ENCODE measurements at places on chromosomes 6 and 20.

DNA sequence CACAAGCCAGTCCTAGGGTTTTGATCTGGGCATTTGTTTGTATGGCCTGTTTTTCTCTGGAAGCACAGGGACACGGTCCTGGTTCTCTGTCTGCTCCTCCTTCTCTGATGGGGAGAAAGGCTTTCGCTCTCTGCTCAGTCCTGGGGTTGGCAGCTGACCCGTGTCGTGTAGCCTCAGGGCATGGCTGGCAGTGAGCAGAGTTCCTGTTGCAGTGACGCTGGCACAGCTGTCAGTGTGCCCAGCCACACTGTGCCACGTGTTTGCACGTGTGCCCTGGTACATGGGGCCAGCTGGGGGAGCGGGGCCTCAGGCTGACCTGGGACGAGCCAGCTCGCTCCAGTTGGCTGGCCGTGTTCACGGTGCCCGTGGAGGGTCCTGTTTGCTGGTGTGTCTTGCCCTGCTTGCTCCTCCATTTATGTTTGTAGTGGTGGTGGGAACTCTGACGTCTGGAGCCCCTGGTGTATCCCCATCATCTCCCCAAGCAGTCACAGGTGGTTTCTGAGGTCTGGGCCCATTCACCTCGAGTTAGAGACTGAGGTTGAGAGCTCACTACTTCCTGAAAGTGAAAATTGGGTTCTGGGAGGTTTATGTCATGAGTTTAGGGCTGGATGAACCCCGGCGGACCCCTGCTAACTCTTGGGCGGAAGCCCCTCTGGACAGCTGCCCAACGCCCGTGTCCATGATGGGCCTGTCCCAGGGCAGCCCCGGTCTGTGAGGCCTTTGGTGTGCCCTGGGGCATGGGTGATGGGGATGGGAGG lies 10.2 kb upstream of the DNAJC5 start:
- no peaks in the 10 kb centered on the region for H3K4me1 ChIP-seq
- no peak overlapping the region for H3K27ac ChIP-seq
- peaks cover 74% of the 10 kb centered on the region for H3K36me3 ChIP-seq
- H3K4me3 ChIP-seq, result no peak overlapping the region

DNA sequence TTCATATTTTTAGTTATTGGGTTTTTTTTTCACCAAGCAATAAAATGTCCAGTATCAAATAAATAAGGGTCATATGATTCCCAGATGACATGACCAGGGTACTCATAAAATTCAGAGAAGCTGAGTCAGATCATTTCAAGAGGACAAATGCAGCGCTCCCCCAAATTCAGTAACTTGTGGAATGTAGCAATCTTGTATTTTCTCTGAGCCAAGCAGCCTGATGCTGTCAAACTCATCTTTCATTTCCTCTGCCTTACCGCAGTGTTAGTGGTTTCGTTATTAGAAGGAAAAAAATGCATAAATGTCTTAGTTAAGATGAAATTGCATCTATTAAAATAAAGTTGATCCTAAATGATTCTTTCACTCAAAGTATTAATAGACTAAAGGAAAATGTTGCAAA lies 57.8 kb upstream of the EDN1 start:
- H3K4me3 ChIP-seq, result no peak overlapping the region
- H3K27ac ChIP-seq, result no peak overlapping the region
- peaks cover 3% of the 10 kb centered on the region for H3K27me3 ChIP-seq
- DNase-seq, result no peak

DNA sequence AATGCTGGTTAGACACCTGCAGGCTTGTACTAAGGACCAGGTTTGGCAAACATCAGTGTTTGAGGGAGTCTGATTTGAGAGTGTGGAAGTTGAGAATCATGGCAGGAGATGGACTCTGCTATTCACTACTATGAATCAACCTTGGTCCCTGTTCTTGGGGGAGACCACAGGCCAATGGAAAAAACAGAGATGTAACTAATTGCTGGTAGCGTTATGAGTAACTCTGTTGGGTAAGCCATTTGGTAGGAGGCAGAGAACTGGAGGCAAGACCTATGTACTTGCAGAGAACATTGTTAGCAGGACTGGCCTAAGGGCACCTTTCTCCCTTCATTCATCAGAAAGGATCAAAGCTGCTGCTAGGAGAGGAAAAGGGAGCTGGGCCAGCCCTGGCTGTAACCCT lies 8.3 kb upstream of the WFDC2 start:
- H3K4me3 ChIP-seq, result no peak overlapping the region
- peaks cover 51% of the 10 kb centered on the region for H3K27me3 ChIP-seq
- no peaks in the 10 kb centered on the region for H3K4me1 ChIP-seq
- H3K27ac ChIP-seq, result no peak overlapping the region

- no peak overlapping the region for H3K27ac ChIP-seq
- no peak for DNase-seq
- no peaks in the 10 kb centered on the region for H3K4me1 ChIP-seq
- H3K4me3 ChIP-seq, result no peak overlapping the region
Observed at GRCh38 chr6:22888163-22888752, 318.9 kb downstream of the HDGFL1 start.

GRCh38 chr6:42193491-42193894 lies 1.3 kb downstream of the GUCA1B start:
- H3K4me3 ChIP-seq, result no peak overlapping the region
- no peak for DNase-seq
- H3K27me3 ChIP-seq, result no peaks in the 10 kb centered on the region
- no peak overlapping the region for H3K27ac ChIP-seq
- H3K4me1 ChIP-seq, result no peaks in the 10 kb centered on the region

GRCh38 chr20:58973866-58974265 lies 7.2 kb upstream of the NELFCD start:
- H3K27ac ChIP-seq, result no peak overlapping the region
- DNase-seq, result no peak
- H3K4me1 ChIP-seq, result no peaks in the 10 kb centered on the region
- H3K36me3 ChIP-seq, result no peaks in the 10 kb centered on the region
- H3K27me3 ChIP-seq, result peaks cover 8% of the 10 kb centered on the region

- DNase-seq, result no peak
- no peaks in the 10 kb centered on the region for H3K36me3 ChIP-seq
- H3K27me3 ChIP-seq, result peaks cover 24% of the 10 kb centered on the region
- H3K4me3 ChIP-seq, result no peak overlapping the region
- no peaks in the 10 kb centered on the region for H3K4me1 ChIP-seq
Observed at GRCh38 chr20:44761423-44761822, 15.8 kb downstream of the KCNK15 start.

GRCh38 chr6:8888468-8888867 lies 453.1 kb upstream of the SLC35B3 start:
- no peak overlapping the region for H3K4me3 ChIP-seq
- no peaks in the 10 kb centered on the region for H3K36me3 ChIP-seq
- H3K4me1 ChIP-seq, result no peaks in the 10 kb centered on the region
- no peaks in the 10 kb centered on the region for H3K27me3 ChIP-seq
- no peak for DNase-seq

DNA sequence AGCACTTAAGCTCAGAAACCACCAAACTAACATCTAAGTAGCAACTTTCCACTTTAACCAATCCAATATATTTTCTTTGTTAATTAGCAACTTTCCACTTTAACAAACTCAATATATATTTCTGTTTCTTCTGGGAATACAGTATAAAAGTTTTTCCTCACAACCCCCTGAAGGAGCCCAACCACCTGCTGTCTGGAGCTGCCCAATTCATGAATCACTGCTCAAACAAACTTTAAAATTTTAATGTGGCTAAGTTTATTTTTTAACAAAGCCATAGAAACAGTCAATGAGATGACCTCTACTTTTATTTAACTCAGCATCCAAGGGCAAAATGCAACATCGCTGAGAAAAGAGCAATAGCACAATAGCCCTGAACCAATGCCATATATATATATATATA lies 500.1 kb downstream of the EPM2A start:
- H3K4me1 ChIP-seq, result no peaks in the 10 kb centered on the region
- H3K4me3 ChIP-seq, result no peak overlapping the region
- no peaks in the 10 kb centered on the region for H3K27me3 ChIP-seq
- no peaks in the 10 kb centered on the region for H3K36me3 ChIP-seq
- DNase-seq, result no peak
- no peak overlapping the region for H3K27ac ChIP-seq

GRCh38 chr6:140908505-140908904 lies 1224.2 kb upstream of the GJE1 start:
- H3K27me3 ChIP-seq, result no peaks in the 10 kb centered on the region
- H3K36me3 ChIP-seq, result no peaks in the 10 kb centered on the region
- no peaks in the 10 kb centered on the region for H3K4me1 ChIP-seq
- no peak for DNase-seq
- no peak overlapping the region for H3K4me3 ChIP-seq

- peaks cover 19% of the 10 kb centered on the region for H3K4me1 ChIP-seq
- H3K27ac ChIP-seq, result no peak overlapping the region
- no peak overlapping the region for H3K4me3 ChIP-seq
- peaks cover 15% of the 10 kb centered on the region for H3K36me3 ChIP-seq
- no peaks in the 10 kb centered on the region for H3K27me3 ChIP-seq
- peak; percentile 47 for DNase-seq
Observed at GRCh38 chr6:4010689-4011090, 68.2 kb downstream of the FAM217A start.

All from DND-41 (cell line).